NCI-H1436 treated with DMSO at 0.1 percent for 48 hours (cell line): ENCODE measurements at places on chromosomes 16 and 17.

- DNase-seq, result no peak
Observed at GRCh38 chr17:33927732-33928133, 327.4 kb upstream of the CCL2 start.

DNA sequence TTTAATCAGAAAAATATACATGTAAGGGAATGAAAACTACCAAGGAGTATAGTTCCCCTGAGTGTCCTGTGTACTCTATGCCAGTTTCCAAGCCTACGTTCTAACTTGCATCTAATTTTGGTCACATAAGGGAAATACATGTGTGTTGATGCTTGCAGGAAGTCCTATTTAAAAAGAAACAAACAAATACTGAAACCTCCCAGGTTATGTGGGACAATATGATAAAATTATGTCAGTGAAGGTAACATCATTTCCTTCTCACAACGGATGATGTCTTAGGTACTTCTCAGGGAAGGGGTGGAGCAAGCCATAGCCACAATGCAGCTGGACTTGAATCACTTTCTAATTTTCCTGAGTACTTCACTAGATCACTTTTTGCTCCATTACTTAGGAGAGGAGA lies 115.9 kb downstream of the ZFHX3 start:
- DNase-seq, result no peak

GRCh38 chr17:79544142-79544914 lies 66.5 kb downstream of the RBFOX3 start:
- DNase-seq, result no peak

DNA sequence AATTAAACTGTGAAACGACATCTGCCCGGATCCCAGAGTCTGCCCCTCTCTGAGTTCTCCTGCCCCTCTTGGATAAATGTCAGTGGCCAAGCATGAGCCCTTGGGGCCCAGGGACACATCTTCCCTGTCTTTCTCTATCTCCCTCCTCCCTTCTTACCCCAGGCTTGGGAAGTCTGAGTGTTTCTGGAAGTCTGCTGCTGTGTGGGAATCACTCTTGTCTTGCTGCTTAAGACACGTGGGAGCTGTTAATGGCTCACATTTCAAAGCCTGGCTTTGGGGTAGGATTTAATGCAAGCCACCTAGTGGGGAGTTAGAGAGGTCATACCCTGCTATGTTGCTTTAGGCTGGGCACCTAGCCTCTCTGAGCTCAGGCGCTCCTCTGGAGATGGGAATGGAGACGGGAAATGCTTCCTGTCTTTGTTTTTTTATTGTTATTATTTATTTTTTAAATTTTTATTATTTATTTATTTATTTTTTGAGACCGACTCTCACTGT lies 218.5 kb upstream of the CIBAR2 start:
- no peak for DNase-seq

DNA sequence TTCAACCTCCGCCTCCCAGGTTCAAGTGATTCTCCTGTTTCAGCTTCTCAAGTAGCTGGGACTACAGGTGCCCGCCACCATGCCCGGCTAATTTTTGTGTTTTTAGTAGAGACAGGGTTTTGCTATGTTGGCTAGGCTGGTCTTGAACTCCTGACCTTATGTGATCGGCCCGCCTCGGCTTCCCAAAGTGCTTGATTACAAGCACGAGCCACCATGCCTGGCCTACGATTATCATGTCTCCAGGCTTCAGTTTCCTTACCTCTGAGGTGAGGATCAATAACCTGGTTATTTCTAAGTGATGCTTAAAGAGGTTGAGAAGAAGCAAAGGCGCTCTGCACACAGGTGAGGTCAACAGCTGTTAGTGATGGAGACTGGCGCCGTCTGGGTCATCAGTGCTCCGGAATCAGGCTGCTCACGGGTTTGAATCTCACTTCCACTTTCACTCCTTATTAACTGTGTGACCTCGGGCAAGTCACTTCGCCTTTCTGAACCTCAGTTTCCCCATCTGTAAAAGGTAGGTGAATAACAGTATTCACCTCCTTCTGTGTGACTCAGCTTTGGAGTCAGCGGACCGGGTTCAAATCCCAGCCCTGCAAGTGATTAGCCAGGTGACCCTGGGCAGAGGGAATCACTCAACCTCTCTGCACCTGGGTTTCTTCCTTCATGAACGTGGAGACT lies 745 bp upstream of the ABCC1 start:
- no peak for DNase-seq

GRCh38 chr17:49989518-49989880 lies 5.5 kb downstream of the DLX3 start:
- no peak for DNase-seq

DNA sequence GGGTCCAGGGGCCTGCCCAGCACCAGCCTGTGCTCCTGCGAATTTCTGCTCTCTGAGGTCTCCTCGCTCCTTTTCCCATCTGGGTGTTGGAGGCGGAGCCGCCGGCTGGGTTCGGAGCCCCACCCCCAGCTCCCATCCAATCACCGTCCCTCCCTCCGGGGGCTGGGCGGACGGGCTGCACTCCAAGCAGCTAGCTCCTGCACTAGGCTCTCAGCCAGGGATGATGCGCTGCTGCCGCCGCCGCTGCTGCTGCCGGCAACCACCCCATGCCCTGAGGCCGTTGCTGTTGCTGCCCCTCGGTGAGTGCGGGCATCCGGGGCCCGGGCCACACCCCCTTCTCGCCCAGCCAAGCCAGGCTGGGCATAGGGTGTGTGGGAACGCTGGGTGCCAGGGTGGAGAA lies at the start of gene NRN1L:
Gene NRN1L, plus strand, starts transcription at position 202 of the 400 bp plus-strand sequence. Its CDS starts 19 bp downstream, at position 221.
- DNase-seq, result peak; percentile 5

DNA sequence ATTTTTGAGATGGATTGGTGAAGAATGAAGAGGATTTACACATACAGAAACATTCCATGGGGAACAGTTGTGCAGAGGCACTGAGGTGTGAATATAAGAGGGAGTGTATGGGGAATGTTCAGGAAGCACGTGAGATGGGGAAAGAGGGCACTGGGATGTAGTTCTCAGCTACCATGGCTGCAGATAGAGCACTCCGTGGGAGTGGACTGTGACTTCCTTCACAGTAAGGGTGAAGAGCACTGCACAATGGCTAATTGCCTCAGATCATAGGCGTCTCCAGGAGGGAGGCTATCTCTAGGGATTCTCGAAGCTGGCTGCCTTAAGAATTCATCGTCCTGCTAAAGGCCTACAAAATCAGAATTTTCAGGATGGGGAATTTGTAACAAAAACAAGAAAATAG lies 7.0 kb downstream of the YPEL2 start:
- DNase-seq, result no peak

- no peak for DNase-seq
Observed at GRCh38 chr17:65370669-65371131, 190.7 kb downstream of the AXIN2 start.
